NCI-H187 treated with DMSO at 0.1 percent for 48 hours (cell line): ENCODE measurements at places on chromosomes 5 and 9.

- DNase-seq = no peak
These were observed 373.0 kb upstream of the MEF2C start for GRCh38 chr5:89255845-89256463.

- no peak for DNase-seq
These were observed 8.7 kb downstream of the PDLIM4 start for GRCh38 chr5:132266031-132266835.

DNA sequence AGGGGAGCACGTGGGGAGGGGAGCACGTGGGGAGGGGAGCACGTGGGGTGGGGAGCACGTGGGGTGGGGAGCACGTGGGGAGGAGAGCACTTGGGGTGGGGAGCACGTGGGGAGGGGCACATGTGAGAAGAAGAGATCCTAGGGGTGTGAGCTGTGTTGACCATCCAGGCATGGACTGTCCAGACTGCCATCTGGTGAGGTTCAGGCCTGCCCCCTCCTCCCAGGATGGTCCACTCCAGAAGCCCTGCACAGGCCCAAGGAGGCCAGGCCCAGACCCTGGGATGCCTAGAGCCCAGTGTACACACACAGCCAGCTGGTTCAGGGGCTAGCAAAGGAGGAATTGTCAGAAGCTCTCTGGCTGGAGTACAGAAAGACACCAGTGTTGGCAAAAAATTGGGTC is 2.3 kb downstream of the SNAPC4 start:
- DNase-seq = no peak

DNA sequence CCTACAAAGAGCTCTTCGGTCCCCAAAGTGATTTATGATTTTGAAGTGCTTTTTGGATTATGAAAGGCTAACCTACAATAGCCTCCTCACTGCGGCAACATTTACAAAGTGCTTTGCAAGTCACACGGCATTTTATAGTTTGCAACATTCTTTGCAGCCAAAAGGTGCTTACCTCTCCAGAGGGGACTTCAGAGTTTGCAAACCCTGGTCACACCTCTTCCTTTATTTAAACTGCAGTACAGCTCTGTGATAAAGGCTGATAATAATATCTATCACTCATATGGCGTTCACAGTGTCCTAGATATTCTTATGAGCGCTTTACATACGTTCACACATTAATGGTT is 20.0 kb upstream of the CRB2 start:
- DNase-seq = no peak

- DNase-seq = no peak
These were observed 5.2 kb downstream of the IL13 start for GRCh38 chr5:132662925-132663770.

- DNase-seq = no peak
These were observed 66.8 kb downstream of the ARL15 start for GRCh38 chr5:54243483-54244080.

GRCh38 chr9:37760416-37761161 is 7.0 kb downstream of the TRMT10B start:
- DNase-seq = no peak

DNA sequence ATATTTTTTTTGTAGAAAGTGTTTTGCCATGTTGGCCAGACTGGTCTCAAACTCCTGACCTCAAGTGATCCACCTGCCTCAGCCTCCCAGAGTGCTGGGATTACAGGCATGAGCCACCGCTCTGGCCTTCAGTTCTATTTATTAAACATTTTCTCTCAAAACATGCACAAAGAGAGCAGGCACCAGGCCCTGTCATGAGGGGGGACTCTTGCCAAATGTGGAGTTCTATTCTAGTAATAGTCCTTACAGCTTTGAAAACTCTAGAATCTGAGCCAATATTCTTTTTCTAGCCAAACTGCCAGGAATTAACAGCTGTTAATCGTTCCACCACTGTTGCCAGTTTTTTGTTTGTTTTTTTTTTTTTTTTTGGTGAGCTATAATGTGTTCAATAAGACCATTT is 124.6 kb downstream of the TARS1 start:
- DNase-seq = no peak

DNA sequence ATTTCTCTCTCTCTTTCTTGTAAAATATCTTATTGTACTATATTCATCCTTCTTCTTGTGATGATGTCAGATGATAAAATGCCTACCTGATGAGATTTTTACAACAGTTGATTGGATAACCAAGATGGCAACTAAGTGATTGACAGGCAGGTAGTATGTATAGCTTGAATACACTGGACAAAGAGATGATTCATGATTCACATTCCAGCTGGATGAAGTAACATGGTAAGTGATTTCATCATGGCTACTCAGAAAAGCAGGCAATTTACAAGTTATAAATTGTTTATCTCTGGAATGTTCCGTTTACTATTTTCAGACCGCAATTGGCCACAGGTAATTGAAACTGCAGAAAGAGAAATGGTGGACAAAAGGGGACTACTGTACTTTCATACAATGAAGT is 1471.7 kb upstream of the C9orf72 start:
- DNase-seq = no peak
